ENCODE measurements at places on chromosomes 7 and 10.

- no peak for DNase-seq
Observed at GRCh38 chr7:91164506-91164905, 99.7 kb upstream of the FZD1 start.

DNA sequence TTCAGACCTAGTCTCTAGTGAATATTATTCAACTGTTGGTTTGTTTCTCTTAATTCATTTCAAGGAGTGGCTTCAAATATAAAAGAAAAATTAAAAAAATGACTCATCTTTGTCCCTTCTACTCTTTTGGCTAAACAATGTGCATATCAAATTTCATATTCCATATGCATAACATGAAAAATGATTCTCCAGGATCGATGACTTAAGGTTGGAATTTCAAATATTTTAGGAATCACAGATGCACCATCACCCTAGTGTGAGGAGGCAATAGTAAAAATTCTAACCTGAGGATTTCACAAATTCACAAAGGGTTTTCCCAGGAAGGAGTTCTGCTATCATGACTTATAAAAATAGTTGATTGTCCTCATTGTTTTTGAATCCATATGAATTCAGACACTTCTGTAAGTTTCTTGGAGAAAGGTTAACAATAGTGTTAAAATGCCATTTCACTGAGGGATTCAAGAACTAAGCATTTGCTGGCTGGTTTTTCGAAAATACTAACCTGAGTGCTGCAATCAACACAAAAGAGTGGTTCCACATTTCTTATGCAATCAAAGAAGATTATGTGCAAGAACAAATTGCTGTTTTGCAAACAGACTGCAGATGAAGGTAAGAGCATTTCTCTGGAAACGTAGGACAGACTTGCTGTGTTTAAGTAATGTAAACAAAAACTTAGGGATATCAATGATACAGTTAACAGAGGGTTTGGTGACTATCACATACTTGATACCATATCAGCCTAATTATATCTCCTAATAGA is 547.5 kb upstream of the LRRTM3 start:
- no peak for DNase-seq

- no peak for DNase-seq
Observed at GRCh38 chr10:43362191-43362839, 9.1 kb upstream of the FXYD4 start.

GRCh38 chr7:121046893-121047468 is 58.5 kb downstream of the CPED1 start:
- DNase-seq, result no peak

- no peak for DNase-seq
Observed at GRCh38 chr10:58350619-58351323, 16.0 kb downstream of the UBE2D1 start.

GRCh38 chr7:72504061-72504706 is 92.0 kb upstream of the CALN1 start:
- no peak for DNase-seq

- peak; percentile 49 for DNase-seq
Observed at GRCh38 chr10:86899670-86900276, 57.6 kb downstream of the MMRN2 start.

- DNase-seq, result no peak
Observed at GRCh38 chr7:149248777-149249176, 9.3 kb downstream of the ZNF212 start.

- DNase-seq, result no peak
Observed at GRCh38 chr7:130329681-130330080, 14.9 kb upstream of the CPA5 start.

DNA sequence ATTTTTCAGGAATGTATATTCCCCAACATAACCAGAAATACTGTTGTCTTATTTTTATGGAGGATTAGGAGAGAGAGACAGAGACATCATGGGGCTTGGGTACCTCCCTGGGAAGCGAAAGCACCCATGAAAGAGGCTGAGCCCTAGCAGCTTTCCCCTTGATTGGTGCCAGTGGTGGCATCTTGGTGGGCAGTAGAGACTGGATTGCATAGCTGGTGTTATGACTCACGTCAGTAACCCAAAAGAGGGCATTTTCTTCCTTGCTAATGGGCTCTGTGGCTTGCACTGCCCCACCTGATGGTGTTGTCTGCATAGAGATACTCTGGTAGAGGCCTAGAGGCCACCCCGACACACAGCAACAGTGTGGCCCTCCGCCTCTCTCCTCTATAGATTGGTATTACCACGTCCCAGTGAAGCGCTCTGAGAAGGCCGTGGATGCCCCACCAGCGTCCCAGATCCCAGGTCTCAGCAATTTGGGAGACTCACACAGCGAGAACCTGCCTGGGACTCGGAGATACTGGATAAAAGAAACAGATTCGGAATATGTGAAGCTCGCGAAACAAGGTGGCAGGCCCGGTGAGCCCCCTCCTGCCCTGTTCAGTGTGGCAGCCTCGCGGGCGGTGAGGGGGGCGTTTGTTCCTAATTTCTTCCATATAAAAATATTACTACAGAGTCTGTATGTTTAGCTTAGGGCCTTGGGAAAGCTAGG is 5.8 kb downstream of the C7orf57 start:
- DNase-seq, result peak; percentile 87

DNA sequence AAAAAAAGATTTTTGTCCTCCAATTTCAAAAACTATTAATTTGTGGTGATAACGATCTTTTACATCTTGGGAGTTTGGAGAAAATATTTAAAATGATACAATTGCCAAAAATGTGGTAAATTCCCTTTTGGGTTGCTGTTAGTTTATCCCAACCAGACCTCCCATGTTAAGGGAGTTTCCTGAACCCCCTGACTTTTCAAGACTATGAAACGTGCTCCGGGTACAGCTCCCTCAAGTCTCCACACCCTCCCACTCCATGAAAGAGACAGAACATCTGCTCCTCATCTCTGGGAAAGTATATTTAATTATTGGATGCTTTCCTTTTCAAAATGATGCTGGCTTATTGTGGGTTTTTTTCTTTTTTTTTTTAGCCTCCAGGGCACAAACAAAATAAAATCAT is 534.6 kb upstream of the NRP1 start:
- DNase-seq, result no peak

GRCh38 chr10:100858747-100859483 is 53.8 kb upstream of the SLF2 start:
- no peak for DNase-seq

- no peak for DNase-seq
Observed at GRCh38 chr10:98332623-98333269, 64.8 kb upstream of the LOXL4 start.

GRCh38 chr7:85775431-85775830 is 588.6 kb upstream of the SEMA3D start:
- DNase-seq, result no peak

GRCh38 chr7:24971333-24972165 is 8.4 kb downstream of the OSBPL3 start:
- DNase-seq, result peak; percentile 93

DNA sequence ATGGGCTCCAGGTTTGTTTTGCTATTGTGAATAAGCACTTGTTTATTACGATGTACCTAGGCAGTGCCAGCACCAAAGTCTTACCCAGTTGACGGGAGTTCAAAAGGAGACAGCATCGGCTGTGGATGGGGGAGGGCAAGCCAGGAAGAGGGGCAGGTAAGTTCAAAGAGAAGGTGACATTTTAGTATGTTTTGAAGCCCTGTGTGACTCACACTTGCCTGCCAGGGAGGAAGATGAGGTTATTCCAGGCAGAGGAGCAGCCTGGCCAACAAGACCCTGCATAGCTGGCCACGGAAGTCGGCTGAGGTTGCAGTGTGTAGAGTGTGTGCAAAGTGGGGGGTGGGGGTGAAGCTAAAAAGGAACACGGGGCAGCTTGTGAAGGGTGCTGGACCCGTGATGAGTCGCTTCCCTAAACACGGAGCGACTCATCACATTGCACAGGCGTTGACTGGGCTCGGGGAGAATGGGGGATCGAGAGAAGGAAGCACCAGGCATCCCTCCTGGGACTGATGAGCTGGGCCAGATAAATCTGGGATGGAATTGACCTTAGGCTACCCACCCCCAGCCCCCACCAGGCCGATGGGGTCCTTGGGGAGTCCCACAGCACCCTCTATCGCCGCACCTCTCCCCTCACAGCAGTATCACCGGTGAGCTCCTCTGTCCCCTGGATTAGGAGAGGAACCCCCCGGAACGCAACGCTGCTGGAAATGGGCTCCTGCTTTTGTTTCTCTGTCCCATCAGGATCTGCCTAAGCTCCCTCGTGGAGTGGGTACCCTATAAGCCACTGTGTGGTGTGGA is 97.9 kb upstream of the IKZF1 start:
- no peak for DNase-seq

- DNase-seq, result no peak
Observed at GRCh38 chr7:42693722-42694121, 218.1 kb downstream of the C7orf25 start.

GRCh38 chr7:34612661-34613060 is 45.4 kb upstream of the NPSR1 start:
- peak; percentile 59 for DNase-seq

DNA sequence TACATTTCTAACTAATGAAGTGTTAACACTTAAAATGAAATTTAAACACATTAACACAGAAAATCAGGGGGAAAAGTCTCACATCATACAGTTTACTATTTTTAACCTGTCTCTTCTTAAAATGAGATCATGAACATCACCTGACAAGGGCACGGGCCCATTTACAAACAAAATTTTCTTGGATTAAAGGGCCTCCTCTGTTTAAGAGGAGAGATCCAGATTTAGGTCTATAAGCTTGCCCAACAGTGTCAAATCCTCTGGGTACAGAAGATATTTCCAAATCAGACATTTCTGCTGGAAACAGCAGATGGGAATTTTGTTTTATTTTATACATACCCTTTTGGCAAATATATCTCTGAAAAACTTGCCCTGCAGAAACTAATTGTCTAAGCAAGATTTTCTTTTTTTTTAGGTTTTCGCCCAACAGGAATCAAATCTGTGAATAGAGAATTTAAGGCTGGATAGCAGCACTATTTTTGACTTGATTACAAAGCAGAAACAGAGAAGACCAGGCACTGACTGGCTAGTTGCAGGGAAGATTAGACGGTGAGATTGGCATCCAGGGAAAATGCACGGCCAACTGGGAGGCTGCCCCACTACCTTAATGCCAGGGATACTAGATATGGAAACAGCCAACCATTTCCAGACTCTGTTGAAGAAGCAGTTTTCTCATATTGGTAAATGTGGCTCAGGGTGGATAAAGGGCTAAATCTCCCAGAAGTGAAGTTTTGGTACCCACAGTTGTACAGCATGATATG is 173.4 kb downstream of the LRRN3 start:
- no peak for DNase-seq

DNA sequence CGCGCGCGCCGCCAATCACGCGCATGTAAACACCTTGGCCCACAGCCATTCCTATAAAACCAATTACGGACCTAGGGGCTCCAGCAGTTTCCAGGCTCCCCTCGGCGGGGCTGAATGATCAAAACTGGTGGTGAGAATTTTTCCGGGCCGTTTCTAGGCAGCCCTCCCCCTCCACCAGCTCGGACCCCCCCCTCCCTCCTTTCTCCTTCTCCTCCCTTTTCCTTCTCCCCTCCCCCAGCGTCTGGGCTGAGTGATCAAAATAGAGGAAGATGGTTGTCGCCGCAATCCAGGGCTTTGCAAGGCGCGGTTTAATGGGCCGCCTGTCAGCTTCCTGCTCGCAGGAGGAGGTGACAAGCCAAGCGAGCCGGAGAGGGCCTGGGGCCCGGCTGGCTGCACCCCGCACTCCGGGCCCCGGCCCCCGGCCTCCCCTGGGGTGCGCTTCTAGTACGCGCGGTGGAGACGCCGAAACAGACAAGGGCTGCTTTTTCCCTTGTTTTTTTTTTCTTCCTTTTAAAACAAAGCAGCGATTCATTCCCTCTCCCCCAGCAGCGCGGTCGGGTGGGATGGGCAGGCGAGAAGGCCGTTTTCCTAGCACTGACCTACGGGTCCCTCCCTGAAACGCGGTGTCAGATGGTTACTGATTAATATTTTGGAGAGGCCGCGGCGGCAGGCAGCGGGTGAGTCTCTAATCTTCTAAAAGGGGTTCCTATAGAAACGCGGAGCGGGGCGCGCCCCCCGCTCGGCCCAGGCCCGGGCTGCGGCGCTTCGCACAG is 528 bp upstream of the TNRC18 start:
- peak; percentile 99 for DNase-seq

DNA sequence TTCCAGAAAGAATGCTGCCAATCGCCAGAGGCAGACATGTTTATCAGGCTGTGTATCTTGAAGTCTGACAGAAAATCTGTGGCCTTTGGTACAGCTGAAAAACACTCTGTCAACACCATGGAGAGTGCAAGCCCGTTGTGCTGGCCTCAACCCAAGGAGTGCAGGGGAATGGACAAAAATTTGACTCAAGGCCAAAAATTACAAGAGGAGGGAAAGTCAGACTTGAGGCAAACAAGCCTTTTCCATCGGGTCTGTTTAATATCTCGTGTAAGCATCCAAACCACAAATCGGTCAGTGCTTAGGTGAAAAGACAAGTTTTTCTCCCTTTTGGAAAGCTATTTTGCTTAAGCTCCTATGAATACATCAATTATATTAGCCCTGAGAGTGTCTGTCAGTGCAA is 305.3 kb upstream of the NFE2L3 start:
- DNase-seq, result peak; percentile 39

- DNase-seq, result no peak
Observed at GRCh38 chr7:117581424-117581823, 101.6 kb downstream of the CFTR start.

GRCh38 chr7:8436965-8437364 is 3.6 kb downstream of the NXPH1 start:
- peak; percentile 18 for DNase-seq

DNA sequence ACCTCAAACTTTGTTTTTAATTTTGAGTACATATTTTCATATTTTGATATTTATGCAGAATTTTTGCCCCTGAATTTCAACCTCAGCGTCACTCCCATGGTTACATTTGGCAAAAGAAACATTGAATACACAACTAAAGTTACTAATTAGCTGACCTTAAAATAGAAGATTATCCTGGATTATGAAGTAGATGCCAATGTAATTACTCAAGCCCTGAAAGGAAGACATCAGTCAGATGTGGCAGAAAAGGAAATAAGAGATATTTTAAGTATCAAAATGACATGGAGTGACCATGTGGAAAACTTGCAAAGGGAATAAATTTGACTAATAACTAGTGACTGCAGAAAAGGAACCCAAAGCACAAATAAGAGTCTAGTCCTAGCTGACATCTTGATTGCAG is 701.3 kb upstream of the KCND2 start:
- DNase-seq, result no peak

DNA sequence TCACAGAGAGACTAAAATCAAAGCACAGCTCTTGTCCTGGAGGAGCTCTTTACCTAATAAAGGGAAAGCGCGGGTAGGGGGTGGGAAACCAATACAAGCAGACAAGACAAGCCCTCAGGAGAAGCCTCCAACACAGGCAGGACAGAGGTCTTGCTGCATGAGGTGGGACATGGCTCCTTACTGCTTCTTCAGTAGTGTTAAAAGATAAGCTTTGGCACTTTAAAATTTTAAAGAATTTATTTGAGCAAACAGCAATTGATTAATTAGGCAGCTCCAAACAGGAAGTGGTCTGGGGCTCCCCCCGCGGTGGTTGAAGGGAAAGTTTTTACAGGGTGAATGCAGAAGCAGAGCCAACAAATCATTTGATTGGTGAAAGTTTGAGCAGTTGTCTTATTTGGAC is 50.3 kb upstream of the MACC1 start:
- peak; percentile 29 for DNase-seq
